ENCODE measurements at places on chromosomes 2 and 18.

DNA sequence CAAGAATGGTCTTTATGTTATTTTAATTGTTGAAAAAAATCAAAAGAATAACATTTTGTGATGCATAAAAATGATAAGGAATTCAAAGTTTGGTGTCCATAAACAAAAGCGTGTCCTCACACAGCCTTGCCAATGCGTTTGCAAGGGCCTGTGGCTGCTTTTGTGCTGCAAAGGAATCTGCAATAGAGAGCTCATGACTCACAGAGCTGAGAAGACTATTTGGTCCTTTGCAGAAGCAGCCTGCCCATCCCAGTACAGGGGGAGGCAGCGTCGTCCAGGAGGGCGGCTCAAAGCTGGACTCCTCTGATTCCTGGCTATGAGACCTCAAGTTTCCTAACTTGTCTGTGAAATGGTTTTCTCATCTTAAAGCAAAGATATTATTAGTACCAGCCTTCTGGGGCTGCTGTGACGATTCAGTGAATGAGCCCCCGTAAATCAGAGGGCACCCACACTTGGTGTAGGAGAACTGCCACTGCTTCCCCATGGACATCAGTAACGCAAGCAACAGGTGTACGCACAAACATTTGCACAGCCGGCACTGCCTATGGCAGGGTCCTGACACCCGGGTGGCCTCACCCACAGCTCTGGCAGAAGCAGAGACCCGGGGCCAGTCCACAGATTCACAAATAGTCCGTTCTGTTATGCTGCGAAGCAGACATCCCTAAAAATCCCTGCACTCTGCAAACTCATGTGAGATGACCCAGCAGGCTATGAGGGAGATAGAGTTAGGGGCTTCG lies 70.6 kb upstream of the ASAP2 start:
- DNase-seq: no peak

GRCh38 chr18:66752733-66753132 lies 148.8 kb upstream of the CDH19 start:
- no peak for DNase-seq

- DNase-seq: no peak
Observed at GRCh38 chr2:15539999-15540398, 21.1 kb downstream of the NBAS start.

- DNase-seq: no peak
Observed at GRCh38 chr18:79904357-79905147, 46.9 kb downstream of the SLC66A2 start.

- DNase-seq: no peak
Observed at GRCh38 chr2:128628996-128629395, 310.3 kb upstream of the HS6ST1 start.

- DNase-seq: no peak
Observed at GRCh38 chr2:172446474-172447063, 19.2 kb downstream of the ITGA6 start.

DNA sequence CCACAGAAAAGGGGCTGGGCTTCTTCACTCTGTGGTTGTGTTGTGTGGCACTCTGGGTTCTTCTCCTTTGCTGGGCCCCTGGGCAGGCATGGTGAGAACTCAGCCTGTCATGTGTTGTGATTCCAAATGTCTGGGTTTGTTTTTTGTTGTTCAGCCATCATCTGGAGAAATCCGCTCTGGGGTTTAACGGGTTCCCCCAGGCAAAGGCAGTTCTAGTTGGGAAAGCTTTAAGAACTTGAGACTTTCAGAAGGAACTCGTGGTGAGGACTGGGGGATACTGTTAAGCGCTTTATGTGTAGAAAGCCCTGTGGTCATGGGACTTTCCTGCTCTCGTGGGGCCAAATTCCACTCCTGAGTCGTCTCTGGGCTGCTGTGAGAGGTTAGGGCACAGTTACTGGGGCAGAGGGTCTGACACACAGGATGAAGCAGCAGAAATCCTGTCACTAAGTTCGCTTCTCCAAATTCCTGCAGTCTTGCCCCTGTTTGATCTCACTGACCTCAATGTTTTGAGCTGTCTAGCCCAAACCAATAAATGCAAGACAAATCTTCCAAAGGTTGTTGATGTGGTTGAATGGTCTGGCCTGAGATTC lies 87.7 kb downstream of the RAPGEF4 start:
- no peak for DNase-seq

DNA sequence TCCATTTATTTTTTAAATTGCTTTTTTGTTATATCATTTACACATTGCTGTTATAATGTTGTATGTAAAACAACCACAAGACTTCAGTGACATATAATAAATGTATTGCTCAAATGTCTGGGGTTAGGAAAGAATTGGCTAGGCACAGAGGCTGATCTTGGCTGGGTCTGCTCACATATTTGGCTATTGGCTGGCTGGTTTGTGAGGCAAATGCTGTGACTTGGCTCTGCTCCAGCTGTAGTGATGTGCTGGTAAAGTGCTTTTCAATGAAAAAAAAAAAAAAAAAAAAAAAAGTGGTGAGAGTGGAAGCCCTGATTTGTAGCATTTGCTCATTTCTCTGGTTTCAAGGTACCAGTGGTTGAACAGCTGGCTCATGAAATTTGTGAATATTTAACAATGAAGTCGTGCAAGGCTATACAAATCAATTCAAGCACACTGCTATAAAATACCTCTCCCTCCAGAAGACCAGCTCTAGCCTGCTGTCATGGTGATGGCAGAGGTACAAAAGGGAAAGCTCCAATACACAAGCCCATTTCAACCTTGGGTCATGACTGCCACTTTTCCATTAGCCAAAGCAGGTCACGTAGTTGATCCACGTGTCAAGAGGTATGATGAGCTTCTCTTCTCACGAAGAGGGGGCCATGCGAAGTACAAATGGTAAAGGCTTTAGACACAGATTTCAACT lies 43.7 kb upstream of the RIT2 start:
- DNase-seq: peak; percentile 24

- DNase-seq: no peak
Observed at GRCh38 chr2:178899656-178900055, 92.4 kb upstream of the TTN start.

DNA sequence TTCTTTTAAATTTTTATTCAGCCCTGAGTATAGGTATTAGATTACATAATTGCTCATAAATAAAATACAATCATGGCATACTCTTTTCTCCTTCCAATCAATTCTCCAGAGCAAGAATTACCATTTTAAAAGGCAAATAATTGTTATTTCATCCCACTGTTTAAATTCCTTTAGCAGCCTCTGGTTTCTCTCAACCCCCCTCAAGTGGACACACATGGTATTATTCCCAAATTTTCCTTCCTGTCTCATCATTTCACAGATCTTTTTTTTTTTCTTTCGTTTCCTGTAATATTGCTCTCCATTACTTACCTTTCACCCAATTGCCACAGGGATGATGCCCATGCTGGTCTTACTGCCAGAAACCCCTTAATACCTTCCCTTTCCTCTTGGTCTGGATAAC lies 385.2 kb downstream of the RIT2 start:
- DNase-seq: peak; percentile 3

- DNase-seq: no peak
Observed at GRCh38 chr18:71011389-71011788, 722.5 kb downstream of the SOCS6 start.

- DNase-seq: no peak
Observed at GRCh38 chr18:32317651-32318050, 127.8 kb downstream of the MEP1B start.

GRCh38 chr2:56167616-56168562 lies 15.9 kb upstream of the CCDC85A start:
- DNase-seq: no peak

- no peak for DNase-seq
Observed at GRCh38 chr2:168552450-168552856, 96.4 kb downstream of the CERS6 start.

GRCh38 chr2:223901311-223901710 lies 43.8 kb downstream of the WDFY1 start:
- DNase-seq: no peak

DNA sequence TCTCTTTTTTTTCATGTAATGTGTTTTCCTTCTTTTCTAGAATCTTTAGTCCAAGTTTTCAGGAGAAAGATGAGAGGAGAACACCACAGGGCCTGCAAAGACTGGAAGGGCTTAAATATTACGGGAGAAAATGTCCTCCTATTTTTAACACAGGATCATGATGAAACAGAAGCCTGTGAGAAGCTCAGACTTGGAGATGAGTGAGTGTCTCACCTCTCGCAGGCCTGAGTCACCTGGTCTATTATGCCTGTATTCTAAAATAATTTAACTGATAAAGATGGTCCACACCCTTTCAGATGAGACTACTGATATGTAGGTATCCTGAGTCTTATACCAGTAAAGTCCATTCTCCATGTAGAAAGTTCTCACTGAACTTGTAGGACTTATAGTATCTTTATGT lies 143.2 kb downstream of the EPHA4 start:
- no peak for DNase-seq

- peak; percentile 87 for DNase-seq
Observed at GRCh38 chr2:69386789-69387734, at the start of gene GFPT1. TSS of gene GFPT1 (minus strand) at chr2:69387227. CDS start at chr2:69387071, 156 bp downstream.

GRCh38 chr2:239831001-239831731 lies 194.0 kb downstream of the NDUFA10 start:
- DNase-seq: no peak

DNA sequence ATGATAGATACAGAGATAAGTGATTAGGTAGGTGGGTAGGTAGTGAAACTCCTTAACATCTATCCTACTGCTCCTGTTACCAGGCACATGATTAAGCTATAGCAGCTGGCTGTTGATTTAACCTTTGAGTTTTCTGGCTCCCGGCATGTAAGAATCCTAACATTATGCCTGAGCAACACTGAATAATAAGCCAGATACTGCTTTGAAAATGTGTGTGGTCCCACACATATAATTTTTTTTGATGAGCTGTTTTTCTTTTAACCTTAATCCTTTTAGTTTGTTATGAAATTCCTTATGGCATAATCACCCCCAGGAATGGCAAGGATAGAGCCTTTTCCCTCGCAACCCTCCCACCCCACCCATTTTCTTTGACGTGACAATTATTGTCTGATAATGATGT lies 104.2 kb upstream of the NEUROD1 start:
- DNase-seq: no peak
